ENCODE measurements at places on chromosomes 7 and 10.

DNA sequence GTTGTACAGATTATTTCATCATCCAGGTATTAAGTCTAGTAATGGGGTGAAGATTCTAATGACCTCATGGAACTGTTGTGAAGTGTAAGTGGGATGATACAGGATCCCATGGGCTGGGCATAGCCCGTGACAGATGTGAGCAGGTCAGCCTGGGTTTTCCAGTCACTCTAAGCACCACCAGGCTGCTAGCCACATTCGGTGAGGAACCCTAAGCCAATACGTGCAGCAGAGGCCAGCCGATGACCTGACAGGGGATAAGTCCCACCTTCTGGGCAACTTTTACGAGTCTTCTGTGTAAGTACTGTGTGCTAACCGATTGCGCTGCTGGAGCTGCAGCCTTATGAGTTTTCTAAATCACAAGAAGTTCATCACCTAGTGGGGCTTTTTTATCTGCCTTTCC is 7.3 kb downstream of the ZNF503 start:
- DNase-seq, result no peak

DNA sequence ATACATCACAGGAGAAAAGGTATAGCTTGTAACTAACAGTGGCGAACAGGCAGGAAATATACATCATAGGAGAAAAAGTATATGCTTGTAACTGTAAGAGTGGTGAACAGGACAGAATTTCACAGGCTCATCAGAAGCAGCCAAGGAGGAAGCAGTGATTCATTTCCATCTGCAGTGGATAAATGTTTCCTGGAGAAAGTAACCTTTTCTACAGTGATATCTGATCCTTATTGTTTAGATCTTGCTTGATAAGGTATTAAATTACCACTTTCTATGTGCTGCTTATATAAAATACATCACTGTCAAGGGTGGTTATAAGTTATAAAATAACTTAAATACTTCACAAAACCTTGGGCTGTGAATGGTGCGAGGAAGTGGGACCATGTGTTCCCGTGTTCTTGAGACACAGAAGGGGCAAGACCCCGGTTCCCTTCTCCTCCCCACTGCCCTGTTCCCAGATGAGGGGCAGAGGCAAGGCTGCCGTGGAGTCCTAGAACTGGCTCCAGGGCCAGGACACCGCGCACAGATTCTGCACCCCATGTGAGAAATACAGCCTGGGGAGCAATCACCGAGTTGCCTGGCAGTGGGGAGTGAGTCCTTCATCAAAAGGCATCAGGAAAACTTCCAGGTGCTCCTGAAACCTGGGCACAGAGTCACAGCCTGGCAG is 135.2 kb downstream of the DIP2C start:
- DNase-seq, result no peak

GRCh38 chr10:7423521-7423920 is 12.7 kb upstream of the SFMBT2 start:
- DNase-seq, result no peak

DNA sequence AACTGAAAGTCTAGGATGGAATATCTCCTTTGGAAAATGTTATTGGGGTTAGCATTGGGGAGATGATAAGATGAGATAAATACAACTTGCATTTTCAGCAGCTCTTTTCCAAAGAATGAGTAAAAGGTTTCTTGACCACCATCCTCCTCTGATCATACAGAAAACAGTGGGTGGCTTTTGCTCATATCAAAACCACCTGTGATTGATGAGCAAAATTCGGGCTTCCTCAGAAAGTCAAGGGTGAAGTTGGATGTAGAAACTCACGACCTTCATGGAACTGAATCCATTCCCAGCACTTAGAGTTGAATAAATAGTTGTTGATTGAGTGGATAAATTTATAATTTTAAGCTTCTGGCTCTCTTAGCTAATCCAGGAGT is 158.4 kb downstream of the DNAJB6 start:
- no peak for DNase-seq

GRCh38 chr10:59279991-59280505 is 82.3 kb downstream of the FAM13C start:
- no peak for DNase-seq

- no peak for DNase-seq
Measured at GRCh38 chr7:23254051-23254681, 7.6 kb downstream of the GPNMB start.

GRCh38 chr10:49752584-49752983 is 9.5 kb downstream of the OGDHL start:
- DNase-seq, result no peak

- DNase-seq, result no peak
Measured at GRCh38 chr10:13844651-13845050, 257.9 kb downstream of the PRPF18 start.

DNA sequence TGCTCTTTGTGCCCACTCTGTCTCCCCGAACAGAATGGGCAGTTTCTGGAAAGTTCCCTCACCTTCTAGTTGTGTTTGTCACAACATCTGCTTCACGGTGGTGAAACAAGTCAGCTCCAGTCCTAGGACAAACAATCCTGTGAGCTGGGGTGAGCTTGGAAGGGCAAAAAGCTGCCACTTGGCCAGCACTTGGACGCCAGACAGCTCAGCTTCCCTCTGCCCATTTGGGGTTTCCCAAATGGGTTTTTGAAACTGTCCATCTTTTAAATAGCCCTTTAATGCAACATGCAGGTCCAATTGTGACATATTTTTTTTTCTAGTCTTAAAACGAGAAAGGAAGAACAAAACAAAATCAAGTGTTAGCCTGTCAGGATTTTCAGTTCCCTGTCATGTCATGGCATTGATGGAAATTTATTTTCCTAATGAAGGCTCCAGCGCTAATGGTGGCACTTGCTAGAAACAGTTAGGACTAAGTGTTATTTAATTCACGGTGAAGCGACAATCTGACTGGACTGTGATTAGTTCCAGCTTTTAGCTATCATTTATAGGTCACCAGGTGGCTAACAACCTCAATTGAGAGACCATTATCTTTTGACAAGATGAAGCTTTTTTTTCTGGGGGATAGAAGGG is 181.7 kb downstream of the MYOF start:
- no peak for DNase-seq

- DNase-seq, result no peak
Measured at GRCh38 chr10:95758351-95759025, 2.5 kb downstream of the ENTPD1 start.

DNA sequence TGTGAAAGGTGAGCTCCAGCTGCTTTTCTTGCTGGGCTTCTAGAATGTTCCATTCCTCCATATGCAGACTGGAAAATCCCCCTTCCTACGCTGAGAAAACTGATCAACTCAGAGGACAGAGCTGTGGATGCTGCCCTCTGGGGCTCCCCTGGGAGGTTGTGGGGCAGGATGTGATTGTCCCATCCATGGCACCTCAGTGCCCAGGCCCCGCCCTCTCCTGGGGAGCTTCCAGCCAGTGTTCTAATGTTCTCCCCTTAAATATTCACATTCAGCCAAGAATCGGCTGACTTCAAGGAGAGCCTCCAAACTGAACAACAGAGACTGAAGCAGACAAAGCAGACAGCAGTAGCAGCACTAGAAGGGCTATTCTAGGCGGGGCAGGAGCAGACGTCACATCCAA is 55.0 kb downstream of the RAMP3 start:
- DNase-seq, result no peak

DNA sequence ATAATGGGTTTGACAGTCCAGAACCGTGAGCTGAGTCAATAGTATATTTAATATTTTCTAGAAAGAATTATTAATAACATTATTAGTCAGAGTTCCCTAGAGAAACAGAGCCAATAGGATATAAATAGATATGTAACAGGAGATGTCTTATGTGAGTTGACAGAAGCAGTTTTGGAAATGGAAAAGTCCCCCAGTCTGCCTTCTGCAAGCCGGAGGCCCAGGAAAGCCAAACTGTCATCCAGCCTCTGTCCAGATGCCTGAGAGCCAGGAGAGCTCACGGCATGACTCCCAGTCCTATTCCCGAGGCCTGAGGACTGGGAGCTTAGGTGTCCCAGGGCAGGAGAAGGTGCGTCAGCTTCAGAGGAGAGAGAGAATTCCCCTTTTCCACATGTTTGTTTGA is 286.4 kb upstream of the ADARB2 start:
- no peak for DNase-seq

GRCh38 chr7:94451187-94451586 is 56.5 kb downstream of the COL1A2 start:
- DNase-seq, result no peak

DNA sequence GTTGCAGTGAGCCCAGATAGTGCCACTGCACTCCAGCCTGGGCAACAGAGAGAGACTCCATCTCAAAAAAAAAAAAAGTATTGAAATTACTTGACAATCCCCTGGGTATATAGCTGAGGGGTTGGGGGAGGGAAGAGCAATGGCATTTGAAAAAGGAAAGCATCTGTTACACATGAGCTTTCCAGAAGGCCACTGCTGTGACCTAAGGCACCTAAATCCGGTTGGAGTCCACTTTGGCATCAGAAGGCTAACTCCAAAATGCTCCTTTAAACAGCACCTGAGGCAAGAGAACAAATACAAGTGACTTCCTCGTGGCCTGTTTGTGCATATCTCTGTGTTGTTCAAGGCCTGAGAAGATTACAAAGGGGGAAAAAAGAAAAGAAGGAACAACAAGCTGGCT is 74.8 kb upstream of the PALS2 start:
- DNase-seq, result no peak

- DNase-seq, result no peak
Measured at GRCh38 chr10:22285130-22285529, 31.1 kb upstream of the COMMD3 start.

- DNase-seq, result peak; percentile 73
Measured at GRCh38 chr10:101238732-101239105, 9.5 kb upstream of the LBX1 start.

DNA sequence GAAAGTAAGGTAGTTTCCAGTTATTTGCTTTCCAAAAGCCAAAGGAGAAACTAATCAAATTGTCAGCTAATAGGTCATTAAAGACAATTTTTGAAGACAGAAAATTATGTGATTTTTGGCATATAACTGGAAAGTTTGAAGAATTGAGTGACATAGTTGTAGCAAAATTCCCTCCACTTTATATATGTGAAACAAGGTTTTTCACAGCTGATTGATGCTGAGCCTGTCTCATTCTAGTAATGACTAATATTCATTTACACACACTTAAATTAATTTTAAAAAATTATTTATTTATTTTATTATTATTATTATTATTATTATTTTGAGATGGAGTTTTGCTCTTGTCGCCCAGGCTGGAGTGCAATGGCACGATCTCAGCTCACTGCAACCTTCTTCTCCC is 16.3 kb upstream of the SIRT1 start:
- no peak for DNase-seq

DNA sequence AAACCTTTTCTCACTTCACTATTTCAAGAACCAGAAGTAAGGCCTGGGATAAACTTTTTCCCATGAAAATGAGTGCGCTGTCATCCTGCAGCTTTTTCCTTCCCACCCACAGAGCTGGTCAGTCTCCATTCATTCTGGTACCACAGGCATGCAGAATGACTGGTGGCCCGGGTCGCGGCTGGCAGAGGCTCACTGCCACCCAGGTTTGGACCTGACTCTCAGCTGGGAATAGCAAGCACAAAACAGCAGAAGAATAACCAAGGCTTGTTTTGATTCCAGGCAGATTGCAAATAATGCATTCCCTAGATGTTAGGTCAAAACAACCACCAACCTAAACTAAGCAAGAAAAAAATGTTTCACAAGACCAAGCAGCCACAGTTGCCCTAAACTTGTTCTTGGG is 190.5 kb upstream of the NRP1 start:
- DNase-seq, result no peak

DNA sequence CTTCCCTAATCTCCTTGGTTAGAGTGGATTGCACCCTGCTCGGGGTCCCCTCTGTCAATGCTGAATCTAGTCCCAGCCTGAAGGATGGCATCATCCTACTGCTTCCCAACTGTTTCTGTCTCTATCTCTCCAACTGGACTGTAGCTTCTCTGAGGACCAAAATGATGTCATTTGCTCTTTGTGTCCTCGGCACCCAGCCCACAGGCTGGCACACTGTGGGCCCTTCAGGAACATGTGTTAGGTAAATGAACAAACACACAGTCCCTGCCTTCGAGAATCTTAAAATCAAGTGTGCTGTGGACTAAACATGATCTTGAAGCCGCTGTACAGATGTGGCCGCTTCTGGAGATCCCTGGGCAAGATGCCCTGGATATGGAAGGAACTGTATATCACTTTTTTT is 5.0 kb upstream of the CDH23 start:
- no peak for DNase-seq

DNA sequence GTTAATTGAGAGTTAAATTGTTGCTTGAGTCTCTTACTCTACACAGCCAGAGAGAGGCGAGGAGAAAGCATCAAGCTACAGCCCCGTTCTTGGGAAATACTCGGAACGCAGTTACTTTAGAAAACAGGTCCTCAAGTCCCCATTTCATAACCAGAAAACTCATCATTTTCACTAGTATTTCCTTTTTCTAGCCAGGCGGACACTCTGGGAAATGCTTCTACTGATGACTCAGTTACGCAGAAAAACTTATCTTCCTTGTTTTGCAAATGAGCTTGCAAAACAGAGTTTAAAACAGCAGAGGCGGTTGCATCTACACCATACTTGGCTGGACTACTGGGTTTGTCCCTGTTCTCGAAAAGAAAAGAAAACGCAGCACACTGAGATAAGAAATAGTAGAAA is 111.4 kb upstream of the FGFR2 start:
- no peak for DNase-seq

- no peak for DNase-seq
Measured at GRCh38 chr10:31314256-31315150, 4.5 kb upstream of the ZEB1 start.

- no peak for DNase-seq
Measured at GRCh38 chr7:129698516-129699418, 87.2 kb downstream of the NRF1 start.

GRCh38 chr7:97005183-97006054 is at the start of gene DLX6:
Gene DLX6, plus strand, starts transcription at chr7:97005553. Its CDS starts 425 bp downstream, at chr7:97005978.
- peak; percentile 92 for DNase-seq

- DNase-seq, result no peak
Measured at GRCh38 chr7:121083790-121084251, 95.3 kb downstream of the CPED1 start.

DNA sequence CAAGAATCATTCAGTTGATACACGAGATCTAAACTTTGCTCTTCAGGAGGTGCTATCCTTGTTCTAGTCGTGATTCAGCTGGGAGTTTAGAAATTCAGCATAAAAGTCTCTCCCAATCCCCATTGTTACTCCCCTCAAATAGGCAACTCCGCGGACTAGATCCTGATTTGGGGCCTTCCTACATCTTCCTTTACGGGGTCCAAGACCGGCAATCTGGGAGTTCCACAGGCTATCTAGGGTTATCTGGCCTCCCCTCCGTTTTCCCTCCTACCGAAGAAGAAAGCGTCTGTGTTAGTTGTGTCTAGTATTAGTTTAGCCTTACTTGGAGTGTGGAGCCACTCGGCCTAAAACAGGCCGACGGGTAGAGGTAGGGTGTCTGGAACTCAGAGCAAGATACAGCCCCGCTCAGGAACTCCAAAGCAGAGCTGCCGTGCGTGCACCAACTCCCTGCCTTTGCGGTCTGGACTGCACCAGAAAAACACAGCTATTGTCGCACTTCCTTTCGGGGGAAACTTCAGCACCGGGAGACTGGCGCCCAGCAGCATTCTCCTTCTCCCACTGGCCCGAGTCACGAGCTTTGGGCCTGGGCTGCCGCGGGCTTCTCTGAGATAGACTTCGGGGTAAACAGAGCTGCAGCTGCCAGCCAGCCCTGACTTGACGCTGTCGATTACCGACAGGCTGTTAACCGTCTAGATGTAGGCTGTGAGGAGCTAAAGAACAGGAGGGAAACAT is 1.5 kb upstream of the DLX5 start:
- DNase-seq, result peak; percentile 66

GRCh38 chr7:128941946-128942526 is 4.3 kb downstream of the IRF5 start:
- DNase-seq, result no peak

GRCh38 chr10:19325581-19325980 is 277.0 kb downstream of the MALRD1 start:
- DNase-seq, result no peak

GRCh38 chr7:116380025-116380424 is 119.5 kb upstream of the CAV2 start:
- no peak for DNase-seq
